ENCODE measurements at places on chromosomes 3 and 15. TPM values are rescaled to one million over a fixed set of nuclear protein-coding genes. Genes with fewer than 3 reads are reported as not detected.
A peak's percentile ranks its signal among the peaks of the same experiment; 100 is the strongest.

DNA sequence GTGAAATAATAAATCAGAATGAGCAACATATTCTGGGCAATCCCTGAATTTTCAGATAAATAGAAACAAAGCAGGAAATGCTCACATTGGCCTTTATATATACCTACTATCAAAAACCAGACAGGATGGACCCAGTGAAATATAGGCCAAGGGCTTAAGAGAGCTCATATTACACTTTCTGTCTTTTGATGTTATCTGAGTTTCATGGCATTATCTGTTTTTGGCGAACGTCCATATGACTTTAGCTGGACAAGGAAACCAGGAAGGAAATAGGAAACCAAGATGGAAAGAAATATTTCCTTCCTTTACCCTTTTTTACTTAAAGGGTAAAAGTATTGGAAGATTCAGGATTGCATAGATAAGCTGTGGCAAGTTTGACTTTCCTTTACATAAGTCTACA is 274.8 kb downstream of the THSD4 start:
- peak; percentile 15 for DNase-seq

GRCh38 chr3:139555249-139555648 is 15.7 kb upstream of the RBP1 start:
- peak; percentile 50 for DNase-seq

CDCP1 gene
- total RNA-seq = 33.5 TPM

CCDC54 gene
- not detected for total RNA-seq

All from M059J (cell line).